Left cardiac atrium (tissue), 4 donors: ENCODE measurements at places on chromosomes 7 and 10.
A peak's percentile ranks its signal among the peaks of the same experiment; 100 is the strongest.

GRCh38 chr7:21377545-21377944, 50.3 kb upstream of the SP4 start:
- no peak for DNase-seq

DNA sequence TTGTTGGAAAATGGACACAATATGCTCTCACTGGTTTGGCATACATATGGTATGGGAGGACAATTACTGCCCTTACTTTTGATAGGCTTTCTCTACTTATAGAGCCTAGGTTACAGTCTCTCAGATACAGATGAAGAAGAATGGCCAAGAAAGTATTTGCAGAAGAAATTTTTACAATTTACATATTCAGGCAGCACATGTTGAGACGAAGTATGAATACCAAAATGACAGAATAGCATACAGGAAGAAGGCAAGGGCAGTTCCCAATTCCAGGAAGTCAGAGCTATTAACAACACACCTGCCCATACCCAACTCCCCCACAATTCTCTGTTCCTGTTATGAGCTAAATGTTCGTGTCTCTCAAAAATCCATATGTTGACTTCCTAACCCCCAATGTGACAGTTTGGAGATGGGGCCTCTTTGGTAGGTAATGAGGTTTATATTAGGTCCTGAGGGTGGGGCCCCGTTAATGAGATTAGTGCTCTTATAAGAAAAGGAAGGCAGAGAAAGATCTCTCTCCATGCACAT, 67.8 kb downstream of the DOCK4 start:
- DNase-seq = no peak

- no peak for DNase-seq
Measured at GRCh38 chr10:73478636-73479035, 17.2 kb downstream of the PPP3CB start.

DNA sequence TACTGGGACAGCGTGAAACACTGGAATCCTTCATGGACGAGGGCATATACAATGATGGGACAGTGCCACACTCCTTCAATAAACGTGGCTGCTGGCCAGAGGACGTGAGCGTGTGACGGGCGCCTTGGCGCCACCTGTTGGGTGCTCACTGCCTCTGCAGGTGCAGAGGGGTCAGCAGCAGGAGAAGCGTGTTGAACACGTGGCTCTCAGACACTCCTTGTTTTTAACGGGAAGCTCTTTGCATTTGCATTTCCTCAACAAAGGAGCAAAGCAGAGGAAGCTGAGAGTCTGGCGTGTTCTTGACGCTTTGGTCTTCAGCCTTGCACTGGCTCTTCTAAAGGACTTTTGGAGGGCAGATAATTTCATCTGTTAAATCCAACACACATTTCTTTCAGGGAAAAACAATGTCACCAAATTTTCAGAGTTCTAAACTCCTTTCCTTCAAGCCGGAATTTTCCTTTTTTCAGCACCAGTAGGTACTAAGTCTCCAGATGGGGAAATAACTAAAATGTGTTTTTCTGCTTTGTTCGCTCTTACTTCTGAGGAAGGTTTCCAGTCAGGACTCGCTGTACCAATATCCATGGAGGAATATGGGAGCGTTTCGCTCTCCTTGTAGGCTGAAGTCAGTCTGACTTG, 2.9 kb upstream of the GET4 start:
- peak; percentile 89 for DNase-seq
